ENCODE measurements at places on chromosomes 4 and X.

DNA sequence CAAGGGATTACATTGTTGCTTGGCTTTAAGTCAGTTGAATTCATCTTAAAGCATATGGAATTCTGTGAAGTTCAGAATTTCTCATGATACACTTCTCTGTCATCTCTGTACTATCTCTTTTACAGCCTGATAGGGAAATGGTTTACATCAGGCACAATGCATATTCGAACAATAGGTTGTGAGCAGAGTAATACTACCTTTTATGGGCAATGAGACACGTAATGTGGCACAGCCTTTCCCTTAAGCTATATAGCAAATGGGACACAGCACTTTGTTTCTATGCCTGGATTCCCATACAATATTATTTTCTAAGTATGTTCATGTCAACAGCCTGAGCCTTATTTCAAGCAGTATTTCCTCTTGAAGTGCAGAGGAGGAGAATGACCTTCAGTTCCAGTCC is 58.4 kb downstream of the SYNPO2 start:
- no peak for DNase-seq

DNA sequence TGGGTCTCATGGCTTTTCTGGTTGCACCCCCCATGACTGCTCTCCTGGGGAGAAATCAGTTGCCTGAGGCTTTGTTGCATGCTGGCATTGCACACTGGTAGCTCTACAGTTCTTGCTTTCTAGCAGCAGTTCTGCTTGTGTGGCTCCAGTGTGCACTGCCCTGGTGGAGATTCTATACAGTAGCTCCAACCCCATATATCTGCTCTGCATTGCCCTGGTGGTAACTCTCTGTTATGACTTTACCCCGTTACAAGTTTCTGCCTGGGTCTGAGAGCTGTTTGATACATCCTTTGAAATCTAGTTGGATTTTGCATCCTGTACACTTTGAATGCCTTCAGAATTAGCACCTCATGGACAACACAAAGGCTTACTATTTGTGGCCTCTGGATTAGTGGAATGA is 241.4 kb upstream of the EPHA5 start:
- DNase-seq = no peak

DNA sequence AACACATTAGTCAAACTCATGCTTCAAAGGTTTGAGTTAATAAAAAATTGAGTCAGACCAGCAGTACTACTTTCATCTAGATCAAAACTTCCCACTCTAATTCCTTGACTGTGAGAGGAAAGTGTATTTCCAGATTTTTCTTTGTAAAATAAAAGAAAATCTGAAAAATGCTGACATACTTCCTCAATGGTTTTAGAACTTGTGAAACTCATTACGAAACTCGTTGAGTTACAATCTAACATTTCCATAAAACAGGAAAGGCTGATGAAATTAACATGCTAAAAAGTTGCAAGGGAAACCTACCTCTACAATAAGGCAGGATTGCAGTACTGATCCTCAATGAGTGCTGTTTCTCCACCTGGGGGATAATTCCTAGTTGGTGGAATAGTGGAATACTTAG is 217.8 kb upstream of the HCCS start:
- no peak for DNase-seq

- no peak for DNase-seq
These were observed 6.6 kb upstream of the CXXC4 start for GRCh38 chr4:104501290-104501689.

DNA sequence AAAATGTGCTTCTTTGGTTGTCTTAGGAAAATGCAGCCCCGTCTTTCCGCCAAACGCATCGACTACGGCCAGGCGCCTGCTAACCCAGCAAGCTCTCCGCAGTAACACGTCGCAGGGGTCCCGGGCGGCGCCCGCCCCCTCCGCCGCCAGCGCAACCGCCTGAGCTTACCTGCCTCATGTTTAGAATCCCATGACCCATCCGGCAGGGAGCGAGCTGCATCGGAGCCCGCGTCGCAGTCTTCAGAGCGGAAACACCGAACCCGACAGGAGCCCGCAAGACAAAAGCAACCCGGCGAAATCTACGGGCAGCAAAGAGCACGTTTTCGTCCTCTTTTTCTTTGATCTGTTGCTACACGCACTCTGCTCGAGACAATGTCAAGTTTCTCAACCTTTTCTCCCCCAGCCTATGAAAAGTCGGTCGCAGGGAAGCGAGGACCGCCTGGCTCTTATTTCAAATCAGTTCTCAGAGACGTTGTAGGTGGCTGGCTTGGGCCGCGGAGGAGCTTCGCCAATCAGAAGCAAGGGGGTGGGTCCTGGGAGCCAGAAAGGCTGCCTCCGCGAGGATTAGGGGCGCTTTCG is at the start of gene MID1:
TSS of gene MID1 (minus strand) at position 465 of the 579 bp plus-strand sequence. CDS start 53,038 bp downstream, outside the sequence.
- DNase-seq = no peak

Measured in stimulated activated CD8-positive, alpha-beta memory T cell treated with anti-CD3 and anti-CD28 coated beads, Interleukin-15, amount 100 ng/mL, for 1 hour (primary cell).